ENCODE measurements at places on chromosomes 7 and 10. TPM values are rescaled to one million over a fixed set of nuclear protein-coding genes. Genes with fewer than 3 reads are reported as not detected.
A peak's percentile ranks its signal among the peaks of the same experiment; 100 is the strongest.

DNA sequence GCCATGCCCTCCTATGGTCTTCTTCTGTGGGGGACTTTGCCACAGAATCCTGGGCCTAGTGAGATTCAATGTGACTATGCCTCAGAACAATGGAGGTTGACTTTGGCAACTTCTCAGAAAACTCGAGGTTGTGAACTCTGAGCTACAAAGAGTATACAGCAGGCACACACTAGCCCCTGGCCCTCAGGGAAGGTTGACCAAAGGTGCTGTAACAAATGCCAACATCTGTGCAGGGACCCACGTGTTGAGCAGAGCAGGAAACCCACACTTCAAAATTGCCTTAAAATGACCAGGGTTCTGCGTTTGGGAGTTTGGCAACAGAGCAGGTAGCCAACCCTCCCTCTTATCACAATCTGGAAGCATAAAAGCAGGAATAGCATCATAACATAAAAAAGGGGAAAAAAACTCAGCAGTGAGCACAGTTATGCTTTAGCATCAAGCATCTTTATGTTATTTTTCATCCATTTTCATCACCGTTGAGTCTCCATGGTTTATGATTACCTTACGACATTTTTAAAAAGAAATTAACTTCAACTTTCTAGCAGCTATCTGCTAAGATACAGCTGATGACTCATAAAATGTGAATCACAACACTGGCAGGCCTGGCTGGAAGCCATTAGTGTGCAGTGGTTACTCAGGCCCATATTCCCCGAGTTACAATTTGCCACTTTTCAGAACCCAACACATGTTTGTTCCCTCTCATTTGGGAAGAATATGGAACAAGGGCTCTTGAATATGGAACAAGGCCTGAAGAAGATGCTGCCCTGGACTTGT is 11.1 kb downstream of the PRLHR start:
- no peak for DNase-seq

DNA sequence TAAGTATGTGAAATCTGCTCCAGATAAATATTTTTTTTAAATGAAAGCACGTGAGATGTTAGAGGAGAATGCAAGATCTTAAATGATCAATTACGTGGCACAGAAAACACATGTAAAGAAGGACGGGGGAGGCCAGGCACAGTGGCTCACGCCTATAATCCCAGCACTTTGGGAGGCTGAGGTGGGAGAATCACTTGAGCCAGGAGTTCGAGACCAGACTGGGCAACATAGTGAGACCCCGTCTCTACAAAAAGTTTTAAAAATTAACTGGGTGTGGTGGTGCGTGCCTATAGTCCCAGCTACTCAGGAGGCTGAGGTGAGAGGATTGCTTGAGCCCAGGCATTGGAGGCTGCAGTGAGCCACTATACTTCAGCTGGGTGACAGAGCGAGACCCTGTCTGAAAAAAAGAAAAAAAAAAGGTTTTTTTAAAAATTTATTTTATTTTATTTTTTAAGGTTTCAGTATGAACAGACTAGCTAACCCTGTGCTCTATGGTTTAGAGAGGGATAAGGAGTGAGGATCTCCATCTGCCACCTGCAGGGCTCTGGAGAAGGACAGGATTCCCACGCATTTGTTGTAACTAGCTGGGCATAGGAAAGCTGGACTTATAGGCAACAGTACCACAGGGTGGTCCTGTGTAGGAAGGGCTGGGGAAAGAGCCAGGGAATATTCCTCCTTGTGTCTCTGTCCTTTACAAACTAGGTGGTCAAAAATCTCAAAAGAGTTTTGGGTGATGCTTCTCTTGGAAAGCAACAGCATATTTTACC is 113.2 kb downstream of the SPAG6 start:
- DNase-seq: no peak

DNA sequence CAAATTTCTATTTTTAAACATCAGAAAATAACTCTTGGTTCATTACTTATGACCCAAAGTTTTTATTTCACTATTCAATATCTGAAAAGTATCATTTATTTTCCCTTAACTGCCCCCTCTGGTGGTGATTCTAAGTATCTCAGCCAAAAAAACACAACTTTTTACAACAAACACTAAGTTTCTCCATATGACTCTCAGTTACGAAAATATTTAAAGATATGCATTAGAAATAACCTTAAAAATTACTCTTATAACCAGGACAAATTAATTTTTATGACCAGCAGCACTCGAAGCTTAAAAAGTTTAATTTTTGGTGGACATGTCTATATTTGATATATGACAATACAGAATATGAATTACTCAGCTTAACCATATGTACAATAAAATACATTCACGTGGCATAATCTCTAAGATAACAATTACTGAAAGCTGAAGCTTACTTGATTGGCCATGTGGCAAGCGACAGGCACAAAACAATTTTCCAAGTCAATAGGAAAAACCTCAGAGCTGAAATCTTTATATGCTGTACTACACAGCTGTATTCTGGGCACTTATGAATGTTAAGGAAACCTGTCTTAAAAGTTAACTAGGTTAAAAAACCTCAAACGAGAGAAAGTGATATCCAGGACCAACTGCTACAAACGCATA is 2.3 kb downstream of the HNRNPA2B1 start:
- DNase-seq: no peak

- no peak for DNase-seq
These were observed 134.7 kb downstream of the ARL5B start for GRCh38 chr10:18793951-18794350.

GRCh38 chr10:124738441-124738840 is 5.7 kb downstream of the FAM53B start:
- peak; percentile 89 for DNase-seq

GRCh38 chr10:73625004-73625883 is 16.0 kb downstream of the MYOZ1 start:
- peak; percentile 54 for DNase-seq

DNA sequence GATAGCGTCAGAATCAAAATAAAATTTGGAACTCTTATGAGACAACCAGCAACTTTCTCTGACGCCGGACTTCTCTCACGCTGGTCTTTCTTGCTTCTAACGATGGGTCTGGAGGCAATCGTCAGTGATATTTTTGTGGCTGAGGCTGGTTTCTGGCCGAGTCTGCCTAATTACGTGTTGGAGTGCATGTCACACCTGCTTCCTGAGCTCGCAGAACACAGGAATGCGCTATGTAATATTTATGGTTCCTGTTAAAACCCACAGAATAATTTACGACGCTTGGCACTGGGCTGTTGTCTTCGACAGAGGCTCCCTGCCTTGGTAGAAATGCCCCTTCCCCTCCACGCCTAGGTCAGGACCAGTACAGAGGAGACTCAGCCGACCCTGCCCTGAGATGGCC is 64.9 kb downstream of the NPTX2 start:
- DNase-seq: no peak

DNA sequence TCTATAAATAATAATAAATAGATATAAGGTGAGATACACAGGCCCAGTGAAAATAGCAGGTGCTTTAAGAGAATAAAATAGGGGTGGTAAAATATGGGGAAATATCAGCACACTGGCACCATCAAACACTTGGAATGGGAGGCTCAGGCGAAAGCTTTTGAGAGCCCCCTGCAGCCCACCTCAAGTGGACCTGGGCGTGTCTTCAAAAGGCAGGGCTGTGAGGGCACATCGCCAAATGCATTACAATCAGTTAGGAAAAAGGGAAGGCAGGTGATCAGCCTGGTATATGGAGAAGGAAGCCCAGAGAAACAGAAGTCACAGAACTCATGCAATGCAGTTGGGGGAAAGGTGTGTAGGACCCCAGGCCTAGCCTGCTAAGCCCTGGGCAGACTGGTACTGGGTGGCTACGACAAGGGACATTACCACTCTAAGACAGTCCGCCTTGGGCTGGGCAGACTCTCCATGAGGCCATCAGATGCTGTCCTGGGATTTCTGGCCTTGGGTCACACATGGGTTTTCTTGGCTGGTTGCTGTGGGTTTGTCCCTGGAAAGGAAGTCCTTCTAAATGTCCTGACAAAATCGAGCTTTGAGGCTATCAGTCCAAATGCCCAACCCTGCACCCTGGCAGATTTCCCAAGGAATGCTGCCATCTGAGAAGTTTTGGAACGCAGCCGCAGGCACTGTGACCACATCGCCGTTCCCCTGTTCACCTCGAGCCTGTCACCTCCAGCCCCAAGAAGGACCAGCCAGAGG is 330.6 kb downstream of the GRID1 start:
- no peak for DNase-seq

DNA sequence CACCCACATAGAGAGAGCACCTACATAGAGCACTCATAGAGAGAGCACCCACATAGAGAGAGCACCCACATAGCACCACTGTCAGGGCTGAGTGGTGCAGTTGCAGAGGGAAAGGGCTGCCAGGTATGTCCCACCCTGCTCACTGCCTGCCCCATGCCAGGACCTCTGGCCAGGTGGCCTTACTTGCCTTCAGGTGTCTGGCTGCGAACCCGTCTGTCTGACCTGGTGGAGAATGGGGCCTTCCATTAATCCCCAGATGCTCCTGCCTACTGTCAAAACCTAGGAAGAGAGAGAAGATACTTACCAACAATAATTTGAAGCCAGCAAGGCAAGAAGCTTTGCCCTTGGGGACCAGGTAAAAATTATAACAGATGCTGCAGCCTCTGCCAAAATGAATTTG is 51.1 kb downstream of the INSIG1 start:
- no peak for DNase-seq

Gene FRMD4A
- 21.1 TPM for total RNA-seq

Gene PRXL2A
- total RNA-seq: 61.2 TPM

Gene STOX1
- 1.5 TPM for total RNA-seq

All from G401 (cell line).